ENCODE measurements at places on chromosomes 12 and 14.

- H3K4me3 ChIP-seq, result no peak overlapping the region
- H3K27ac ChIP-seq, result no peak overlapping the region
- no peak for DNase-seq
- H3K27me3 ChIP-seq, result no peaks in the 10 kb centered on the region
- H3K4me1 ChIP-seq, result peaks cover 3% of the 10 kb centered on the region
- peaks cover 7% of the 10 kb centered on the region for H3K36me3 ChIP-seq
Observed at GRCh38 chr14:47149326-47149725, 497.7 kb upstream of the RPL10L start.

GRCh38 chr12:55925371-55925770 lies 2.3 kb downstream of the PYM1 start:
- no peaks in the 10 kb centered on the region for H3K27me3 ChIP-seq
- H3K4me1 ChIP-seq, result peaks cover 30% of the 10 kb centered on the region
- H3K27ac ChIP-seq, result peak overlapping the region; percentile 96
- H3K36me3 ChIP-seq, result peaks cover 26% of the 10 kb centered on the region
- DNase-seq, result no peak

- H3K4me3 ChIP-seq, result no peak overlapping the region
- no peak for DNase-seq
Observed at GRCh38 chr12:125538401-125539199, 473.4 kb downstream of the AACS start.

GRCh38 chr12:76766161-76766560 lies 2.2 kb downstream of the ZDHHC17 start:
- H3K27ac ChIP-seq, result no peak overlapping the region
- H3K4me1 ChIP-seq, result peaks cover 38% of the 10 kb centered on the region
- DNase-seq, result no peak
- H3K27me3 ChIP-seq, result no peaks in the 10 kb centered on the region
